Activated T-cell treated with anti-CD3 and anti-CD28 coated beads, Interleukin-2, amount 50 U/mL, for 48 hours (primary cell): ENCODE measurements at places on chromosomes 5 and 9.
A peak's percentile ranks its signal among the peaks of the same experiment; 100 is the strongest.

DNA sequence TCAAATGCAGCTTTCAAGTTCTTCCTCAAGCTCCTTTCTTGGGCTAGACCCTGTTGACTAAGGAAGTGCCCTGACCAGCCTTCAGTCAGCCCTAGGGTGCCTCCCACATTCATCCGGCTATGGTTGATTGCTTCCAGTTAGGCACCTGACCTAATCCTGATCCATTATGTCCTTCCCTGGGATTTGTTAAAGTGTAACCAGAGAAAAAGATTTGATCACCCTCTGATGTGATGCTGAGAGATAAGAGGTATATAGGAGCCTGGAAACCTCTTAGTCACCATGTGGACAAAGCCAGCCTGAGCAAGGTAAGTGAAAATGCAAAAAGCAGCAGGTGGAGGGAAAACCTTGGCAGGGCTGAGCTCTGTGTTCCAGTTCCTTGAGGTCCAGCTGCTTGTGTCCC, 178.8 kb upstream of the ERCC6L2 start:
- DNase-seq: no peak

DNA sequence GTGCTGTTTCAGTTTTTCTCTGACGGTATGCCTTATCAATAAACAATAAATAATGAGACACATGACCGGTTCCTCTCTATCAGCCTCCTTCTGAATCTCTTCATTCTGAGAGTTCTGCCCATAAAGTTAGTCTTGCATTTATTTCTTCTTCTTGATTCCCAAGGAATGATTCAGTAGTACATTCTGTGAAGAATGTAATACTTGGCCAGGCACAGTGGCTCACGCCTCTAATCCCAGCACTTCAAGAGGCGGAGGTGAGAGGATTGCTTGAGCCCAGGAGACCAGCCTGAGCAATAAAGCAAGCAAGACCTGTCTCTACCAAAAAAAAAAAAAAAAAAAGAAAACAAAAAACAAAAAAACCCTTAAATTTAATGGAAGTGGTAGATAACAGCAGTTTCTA, 53.9 kb downstream of the PAM start:
- no peak for DNase-seq

DNA sequence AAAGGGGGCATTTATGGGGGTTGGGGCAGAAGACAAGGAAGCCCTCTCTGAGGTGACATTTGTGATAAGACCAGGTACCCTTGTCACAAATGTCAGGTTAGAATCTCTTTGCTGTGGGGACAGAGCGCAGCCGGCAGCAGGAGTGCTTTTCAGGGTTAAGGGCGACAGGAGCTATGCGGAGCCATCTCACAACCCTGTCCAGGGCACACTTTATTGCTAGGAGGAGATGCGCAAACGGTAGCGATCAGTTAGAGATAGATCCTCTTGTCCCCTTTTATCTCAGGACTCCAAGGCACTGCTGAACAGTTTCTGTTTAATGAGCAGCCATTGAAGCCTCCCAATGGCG, 438 bp upstream of the LAMC3 start:
- DNase-seq: no peak

DNA sequence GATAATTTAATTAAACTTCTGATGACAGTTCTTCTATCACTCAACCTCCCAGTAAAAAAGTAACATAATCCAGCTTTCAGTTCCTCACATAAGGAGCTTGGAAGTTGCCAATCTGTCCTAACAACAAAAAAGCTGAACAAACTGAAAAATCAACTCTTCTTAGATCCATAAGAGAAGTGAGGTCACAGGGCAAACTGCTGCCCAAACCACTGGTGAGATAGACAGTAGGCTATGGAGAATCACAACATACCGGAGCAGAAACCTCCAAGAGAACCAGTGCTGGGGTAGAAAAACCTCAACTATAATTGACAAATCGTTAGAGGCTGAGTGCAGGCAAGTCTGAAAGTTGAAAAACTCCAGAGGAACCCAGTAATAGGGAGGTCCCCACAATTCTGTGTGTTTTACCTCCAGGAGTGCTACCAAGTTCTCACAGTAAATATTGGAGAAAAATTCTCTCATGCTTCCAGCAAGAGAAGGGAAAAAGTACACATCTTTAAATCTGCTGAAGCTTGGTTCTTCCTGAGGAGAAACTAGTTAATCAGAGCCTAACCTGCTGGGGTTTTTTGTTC, 300.0 kb downstream of the PDE4D start:
- no peak for DNase-seq

DNA sequence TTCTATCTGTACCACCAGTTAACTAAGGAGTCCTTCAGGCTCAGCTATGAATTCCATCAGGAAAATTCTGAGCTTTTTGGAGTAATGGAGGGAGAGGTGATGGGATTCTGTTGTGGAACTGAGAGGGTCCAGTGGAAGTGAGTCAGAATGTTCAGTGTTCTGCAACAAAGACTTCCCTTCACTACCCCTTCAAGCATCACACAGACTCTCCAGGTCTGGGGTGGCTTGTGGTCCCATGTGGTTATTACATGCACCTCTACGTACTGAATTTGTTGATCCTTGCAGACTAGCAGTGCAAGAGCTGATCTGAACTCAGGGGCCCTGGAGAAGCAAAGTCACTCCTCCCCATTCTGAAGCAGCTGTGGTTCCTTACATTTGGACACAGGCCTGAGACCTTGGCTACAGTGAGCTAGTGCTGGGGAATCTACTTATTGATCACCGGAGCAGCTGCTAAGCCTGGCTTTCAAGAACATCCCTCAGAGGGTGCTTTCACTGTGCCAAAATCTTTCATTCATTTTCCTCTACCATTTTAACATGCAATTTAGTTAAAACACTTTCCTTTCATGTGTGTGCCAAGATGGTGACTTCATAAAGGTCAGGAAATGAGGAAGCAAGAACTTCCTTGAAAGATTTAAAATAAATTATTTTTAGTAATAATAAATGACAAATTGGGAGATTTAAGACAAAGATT, 75.0 kb upstream of the TNC start:
- DNase-seq: no peak

DNA sequence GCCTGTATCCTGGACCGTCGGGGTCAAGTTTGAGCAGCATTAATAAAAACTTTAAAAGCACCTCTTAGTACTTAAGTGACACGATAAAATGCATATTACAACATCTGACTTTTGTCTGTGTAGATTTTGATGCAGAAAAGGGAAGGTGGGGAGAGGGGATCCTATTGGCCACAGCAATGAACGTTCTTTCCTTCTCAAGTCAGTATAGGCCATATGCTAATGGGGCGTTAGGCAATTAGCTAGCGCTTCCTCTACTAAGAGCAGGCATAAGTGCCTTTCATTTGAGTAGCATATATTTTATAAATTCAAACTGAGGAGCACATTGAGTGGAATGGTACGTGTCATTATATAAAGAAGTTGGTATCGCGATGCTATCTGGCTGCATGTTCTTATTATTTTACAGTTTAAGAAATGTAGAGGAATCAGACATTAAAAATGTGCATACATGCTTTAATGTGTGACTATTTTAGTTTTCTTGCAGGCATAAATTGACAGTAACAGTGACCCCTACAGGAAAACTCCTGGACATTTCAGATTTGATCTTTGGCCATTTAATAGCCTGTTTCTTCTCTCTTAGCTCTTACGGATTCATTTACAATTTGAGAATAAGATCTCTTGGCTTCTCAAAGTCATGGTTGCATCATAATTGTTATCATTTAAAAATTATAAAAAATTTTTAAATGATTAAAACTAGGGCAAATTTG, 1.1 kb upstream of the GNA14 start:
- no peak for DNase-seq

DNA sequence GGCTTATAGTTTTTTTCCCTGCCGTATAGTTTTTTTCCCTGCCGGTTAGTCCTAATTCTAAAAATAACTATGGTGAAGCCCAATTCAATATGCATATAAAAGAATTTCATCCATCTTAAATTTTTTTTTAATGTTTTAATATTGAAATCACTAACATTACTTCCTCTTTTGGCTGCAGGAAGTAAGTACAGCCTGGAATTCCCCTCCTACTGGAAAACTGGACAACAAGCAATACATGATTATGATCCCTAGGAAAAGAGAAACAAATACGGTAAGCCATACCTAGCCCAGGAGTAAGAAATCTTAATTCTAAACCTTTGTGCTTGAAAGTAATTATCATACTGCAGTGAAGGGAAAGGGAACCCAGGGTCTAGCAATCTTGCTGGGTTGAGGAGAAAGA, 119.0 kb downstream of the NR3C1 start:
- no peak for DNase-seq

DNA sequence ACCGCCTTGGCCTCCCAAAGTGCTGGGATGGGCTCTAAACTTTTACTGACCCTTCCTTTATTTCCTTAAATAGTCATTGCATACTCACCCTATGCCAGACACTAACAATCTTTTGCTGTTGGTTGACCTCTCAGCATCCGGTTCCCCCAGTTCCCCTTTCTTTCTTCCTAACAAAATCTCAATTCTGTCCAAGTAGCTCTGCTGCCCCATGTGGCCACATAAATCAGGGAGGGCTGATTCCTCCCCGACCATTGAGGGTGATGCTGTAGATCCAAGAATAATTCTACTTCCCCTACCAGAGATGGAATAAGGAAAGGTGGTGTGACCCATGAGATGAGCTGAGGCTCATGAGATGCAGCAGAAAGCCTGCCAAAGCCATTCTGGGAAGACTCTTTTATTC, 315.3 kb upstream of the MSX2 start:
- DNase-seq: no peak

DNA sequence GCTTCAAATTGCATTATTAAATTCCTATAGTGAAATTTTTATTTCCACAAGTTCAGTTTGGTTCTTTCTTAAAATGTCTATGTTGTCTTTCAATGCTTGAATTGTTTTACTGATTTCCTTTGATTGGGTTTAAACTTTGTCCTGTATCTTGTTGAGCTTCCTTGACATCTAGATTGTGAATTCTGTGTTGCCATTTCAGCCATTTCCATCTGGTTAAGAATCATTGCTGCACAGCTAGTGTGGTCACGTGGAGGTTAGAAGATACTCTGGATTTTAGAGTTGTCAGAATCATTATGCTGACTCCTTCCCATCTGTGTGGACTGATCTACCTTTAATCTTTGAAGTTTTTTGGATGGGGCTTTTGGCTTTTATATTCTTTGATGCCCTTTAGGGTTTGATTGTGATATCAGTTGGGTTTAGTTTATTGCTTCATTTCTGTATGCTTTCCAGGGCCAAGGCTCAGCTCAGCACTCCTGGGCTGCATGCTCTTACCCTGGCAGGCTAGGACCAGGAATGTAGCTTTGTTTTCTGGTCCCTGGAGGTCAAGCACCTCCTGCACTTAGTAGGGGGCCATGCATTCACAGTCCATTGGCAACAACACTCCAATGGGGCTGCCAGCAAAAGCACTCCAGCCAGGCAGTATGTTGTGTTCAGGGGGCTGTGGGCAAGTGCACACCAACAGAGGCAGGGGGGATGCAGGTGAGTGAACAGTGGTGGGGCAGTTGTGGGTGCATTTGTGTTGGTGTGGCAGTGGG, 141.4 kb downstream of the PRR16 start:
- DNase-seq: no peak

GRCh38 chr5:107636068-107636467, 34.7 kb downstream of the EFNA5 start:
- DNase-seq: no peak

DNA sequence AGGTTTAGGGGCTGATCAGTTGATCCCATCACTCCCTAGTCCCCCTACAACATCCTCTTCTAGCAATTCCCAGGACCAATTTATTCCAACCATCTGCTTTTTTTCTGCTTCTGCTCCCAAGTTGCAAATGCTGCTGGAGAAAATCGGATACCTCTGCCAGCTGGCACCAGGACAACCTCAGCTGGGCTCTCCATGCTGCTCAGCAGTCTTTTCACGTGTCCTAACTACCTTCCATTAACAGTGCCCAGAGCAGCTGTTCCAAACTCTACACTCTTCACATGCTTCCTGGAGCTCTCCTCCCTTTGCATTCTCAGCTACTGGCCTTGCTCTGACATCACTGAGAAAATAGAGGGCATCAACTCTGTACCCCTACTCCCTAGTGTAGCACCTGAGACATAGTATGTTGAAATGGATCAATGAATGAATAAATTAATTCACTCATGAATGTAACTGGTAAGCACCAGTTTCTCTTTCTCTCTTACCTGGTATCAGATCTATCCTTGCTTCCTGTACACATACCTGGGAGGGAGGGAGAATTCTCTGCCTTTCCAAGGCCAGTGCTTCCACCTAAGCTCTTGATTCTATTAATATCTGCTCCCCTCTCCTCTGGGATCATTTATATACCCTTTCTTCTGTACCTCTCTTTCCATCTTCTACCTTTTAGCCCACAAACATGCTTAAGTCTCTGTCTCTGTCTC, 191.0 kb downstream of the RAB3C start:
- no peak for DNase-seq

DNA sequence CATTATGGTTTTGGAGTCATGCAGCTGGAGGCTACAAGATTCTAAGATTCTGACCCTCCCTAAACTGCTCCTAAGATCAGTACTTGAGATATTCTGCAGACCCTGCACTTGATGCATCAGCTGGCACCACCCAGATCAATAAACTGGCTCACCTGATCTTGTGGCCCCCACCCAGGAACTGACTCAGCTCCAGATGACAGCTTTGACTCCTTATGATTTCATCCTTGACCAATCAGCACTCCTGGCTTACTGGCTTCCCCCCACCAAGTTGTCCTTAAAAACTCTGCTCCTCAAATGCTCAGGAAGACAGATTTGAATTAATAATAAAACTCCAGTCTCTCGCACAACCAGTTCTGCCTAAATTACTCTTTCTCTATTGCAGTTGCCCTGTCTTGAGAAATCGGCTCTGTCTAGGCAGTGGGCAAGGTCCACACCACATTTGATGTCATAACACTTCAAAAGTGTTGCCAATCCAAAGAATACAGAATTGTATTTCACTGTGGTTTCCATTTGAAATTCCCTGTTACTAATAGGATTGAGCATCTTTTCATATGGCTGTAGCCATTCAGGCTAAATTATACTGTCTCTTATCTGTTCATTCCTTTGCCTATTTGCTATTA, 14.8 kb upstream of the SLC30A5 start:
- no peak for DNase-seq

GRCh38 chr9:137707361-137707760, 88.6 kb downstream of the EHMT1 start:
- no peak for DNase-seq

- peak; percentile 65 for DNase-seq
Measured at GRCh38 chr9:127897193-127897692, 2.2 kb downstream of the ST6GALNAC6 start.

- peak; percentile 69 for DNase-seq
Measured at GRCh38 chr5:80754900-80755299, 100.1 kb upstream of the DHFR start.

GRCh38 chr9:124216474-124217176, 41.1 kb upstream of the NEK6 start:
- DNase-seq: peak; percentile 77

GRCh38 chr9:26058111-26058895, 380.1 kb upstream of the TUSC1 start:
- DNase-seq: no peak

- no peak for DNase-seq
Measured at GRCh38 chr5:155926031-155926430, 400.9 kb upstream of the SGCD start.

DNA sequence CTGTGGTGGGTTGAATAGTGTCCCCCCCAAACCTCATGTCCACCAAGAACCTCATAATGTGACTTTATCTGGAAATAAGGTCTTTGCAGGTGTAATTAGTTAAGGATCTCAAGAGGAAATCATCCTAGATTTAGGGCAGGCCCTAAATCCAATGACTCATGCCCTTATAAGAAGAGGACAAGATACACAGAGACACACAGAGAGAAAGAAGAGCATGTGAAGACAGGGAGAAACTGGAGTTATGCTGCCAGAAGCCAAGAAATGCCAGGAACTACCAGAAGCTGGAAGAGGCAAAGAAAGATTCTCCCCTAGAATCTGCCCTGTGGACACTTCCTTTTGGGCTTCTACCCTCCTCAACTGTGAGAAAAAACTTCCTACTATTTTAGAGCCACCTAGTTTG, 8.8 kb downstream of the FAM13B start:
- no peak for DNase-seq
